Right cardiac atrium (tissue), 5 donors: ENCODE measurements at places on chromosomes 6 and 20. TPM values are rescaled to one million over a fixed set of nuclear protein-coding genes. Genes with fewer than 3 reads are reported as not detected.

DNA sequence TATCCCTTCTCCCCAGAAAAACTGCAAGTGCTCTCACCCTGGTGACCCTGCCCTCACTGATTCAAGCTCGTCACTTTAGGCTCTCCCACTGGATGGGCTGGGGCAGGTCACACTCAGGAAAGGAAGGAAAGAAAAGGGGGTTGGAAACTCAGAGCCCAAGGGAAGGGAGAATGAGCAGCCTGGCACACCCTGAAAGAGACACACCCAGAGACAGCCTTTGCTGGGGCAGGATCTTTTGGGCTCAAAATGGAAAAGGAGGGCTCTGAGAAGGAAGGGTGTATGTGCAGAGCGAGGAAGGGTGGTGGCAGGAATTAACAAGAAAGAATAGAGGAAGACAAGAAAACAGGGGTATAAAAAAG, 2.5 kb downstream of the PPP1R18 start:
- no peak for DNase-seq

- no peak for DNase-seq
Observed at GRCh38 chr6:147711476-147711875, 203.0 kb downstream of the SAMD5 start.

DNA sequence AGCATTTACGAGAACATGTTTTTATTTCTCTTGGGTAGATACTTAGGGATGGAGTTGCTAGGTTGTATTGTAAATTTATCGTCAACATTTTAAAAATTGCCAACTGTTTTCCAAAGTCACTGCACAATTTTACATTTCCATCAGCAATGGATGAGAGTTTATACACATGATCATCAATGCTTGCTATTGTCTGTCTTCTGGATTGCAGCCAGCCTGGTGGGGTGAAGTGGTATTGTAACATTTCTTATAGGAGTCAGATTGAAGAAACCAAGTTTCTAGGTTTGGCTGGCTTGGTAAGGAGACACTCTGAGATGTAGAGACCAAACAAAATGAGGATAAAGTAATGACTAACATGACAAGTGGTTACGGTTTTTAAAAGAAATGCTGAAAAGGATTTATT, 57.1 kb upstream of the HDDC2 start:
- DNase-seq: no peak

- no peak for DNase-seq
Observed at GRCh38 chr20:62499758-62500236, 24.0 kb upstream of the GATA5 start.

The LAMP5 gene
- not detected for total RNA-seq

The OXT gene
- total RNA-seq: not detected
